Activated CD4-positive, alpha-beta memory T cell treated with anti-CD3 and anti-CD28 coated beads, Interleukin-2, amount 10 ng/mL, durations not matched to agents 7 days and 5 days (primary cell): ENCODE measurements at places on chromosomes 7 and 10. TPM values are rescaled to one million over a fixed set of nuclear protein-coding genes. Genes with fewer than 3 reads are reported as not detected.

DNA sequence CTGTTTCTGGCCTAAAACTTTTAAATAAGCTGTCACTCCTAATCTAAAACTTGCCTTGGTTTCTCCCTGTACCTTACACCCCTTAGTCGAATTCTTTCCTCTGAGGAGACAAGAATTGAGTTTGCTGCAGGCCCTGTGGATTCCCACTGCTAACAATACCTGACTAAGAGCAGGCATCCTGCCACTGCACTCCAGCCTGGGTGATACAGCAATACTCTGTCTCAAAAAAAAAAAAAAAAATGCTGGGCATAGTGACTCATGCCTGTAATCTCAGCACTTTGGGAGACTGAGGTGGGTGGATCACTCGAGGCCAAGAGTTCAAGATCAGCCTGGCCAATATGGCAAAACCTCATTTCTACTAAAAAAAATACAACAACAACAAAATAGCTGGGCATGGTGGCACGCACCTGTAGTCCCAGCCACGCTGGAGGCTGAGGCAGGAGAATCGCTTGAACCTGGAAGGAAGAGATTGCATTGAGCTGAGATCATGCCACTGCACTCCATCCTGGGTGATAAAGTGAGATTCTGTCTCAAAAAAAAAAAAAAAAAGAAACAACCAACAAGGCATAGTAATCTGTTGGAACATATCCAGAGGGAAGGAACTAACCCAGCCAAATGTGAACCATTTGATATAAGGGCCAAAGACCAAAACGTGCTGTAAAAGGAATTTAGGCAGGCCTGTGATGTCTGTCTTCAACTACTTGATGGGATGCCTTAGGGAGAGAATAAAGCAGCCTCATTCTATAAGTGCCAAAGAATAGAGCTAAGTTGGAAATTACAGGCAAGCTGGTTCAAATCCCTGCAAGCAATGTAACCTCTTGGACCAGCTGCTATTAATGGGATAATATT, 732.7 kb upstream of the AUTS2 start:
- no peaks in the 10 kb centered on the region for H3K36me3 ChIP-seq
- H3K4me3 ChIP-seq, result no peak overlapping the region
- H3K27me3 ChIP-seq, result no peaks in the 10 kb centered on the region
- H3K27ac ChIP-seq, result no peak overlapping the region
- DNase-seq, result no peak
- no peaks in the 10 kb centered on the region for H3K4me1 ChIP-seq

SEC61G gene
- 159 TPM for total RNA-seq

- peaks cover 61% of the 10 kb centered on the region for H3K27me3 ChIP-seq
- no peak overlapping the region for H3K27ac ChIP-seq
- peaks cover 29% of the 10 kb centered on the region for H3K4me1 ChIP-seq
- H3K36me3 ChIP-seq, result peaks cover 3% of the 10 kb centered on the region
- peak overlapping the region; percentile 69 for H3K4me3 ChIP-seq
These were observed 594 bp downstream of the ZNF503 start for GRCh38 chr10:75400771-75401568.

ADCY1 gene
- total RNA-seq, result 4.3 TPM

DNA sequence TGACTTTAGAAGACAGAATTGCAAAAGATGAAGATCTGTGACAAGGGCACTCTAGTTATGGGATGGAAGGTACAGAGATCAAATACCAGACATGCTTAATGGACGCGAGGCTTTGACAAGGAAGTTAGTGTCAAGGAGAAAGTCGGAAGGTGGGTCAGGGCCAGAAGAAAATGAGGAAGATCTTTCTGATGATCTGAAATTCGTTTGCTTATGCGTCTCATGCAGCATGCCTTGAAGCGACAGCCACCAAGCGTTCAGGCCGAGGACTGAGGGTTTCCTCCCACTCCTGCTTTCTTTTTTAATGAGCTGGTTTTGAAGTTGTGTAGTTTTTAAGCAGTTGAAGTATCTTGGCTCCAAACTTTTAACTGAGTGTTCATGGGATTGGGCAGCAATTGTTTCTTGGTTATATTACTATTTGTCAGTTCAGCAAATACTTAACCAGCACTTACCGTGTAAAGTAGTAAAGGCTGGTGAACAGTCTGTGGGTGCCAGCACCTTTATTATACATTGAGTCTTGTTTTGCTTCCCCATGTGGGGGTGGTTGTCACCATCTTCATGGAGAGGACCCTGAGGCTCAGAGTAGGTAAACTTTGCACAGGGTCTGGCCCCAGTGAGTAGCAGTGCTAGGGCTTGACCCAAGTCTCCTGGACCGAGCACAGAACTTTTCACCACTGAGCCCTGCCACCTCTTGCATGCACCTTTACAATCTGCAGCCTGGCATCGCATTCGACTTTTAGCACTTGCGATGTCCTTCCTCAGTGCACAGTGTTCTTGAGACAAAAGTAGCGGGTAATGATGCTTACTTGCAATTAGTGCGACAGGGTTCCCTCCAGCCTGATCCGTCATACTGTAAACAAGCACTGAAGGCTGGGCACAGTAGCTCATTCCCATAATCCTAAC, 14.3 kb upstream of the BHLHA15 start:
- no peaks in the 10 kb centered on the region for H3K27me3 ChIP-seq
- H3K4me1 ChIP-seq, result peaks cover 20% of the 10 kb centered on the region
- no peak overlapping the region for H3K27ac ChIP-seq
- H3K4me3 ChIP-seq, result no peak overlapping the region
- H3K36me3 ChIP-seq, result peaks cover 26% of the 10 kb centered on the region

DNA sequence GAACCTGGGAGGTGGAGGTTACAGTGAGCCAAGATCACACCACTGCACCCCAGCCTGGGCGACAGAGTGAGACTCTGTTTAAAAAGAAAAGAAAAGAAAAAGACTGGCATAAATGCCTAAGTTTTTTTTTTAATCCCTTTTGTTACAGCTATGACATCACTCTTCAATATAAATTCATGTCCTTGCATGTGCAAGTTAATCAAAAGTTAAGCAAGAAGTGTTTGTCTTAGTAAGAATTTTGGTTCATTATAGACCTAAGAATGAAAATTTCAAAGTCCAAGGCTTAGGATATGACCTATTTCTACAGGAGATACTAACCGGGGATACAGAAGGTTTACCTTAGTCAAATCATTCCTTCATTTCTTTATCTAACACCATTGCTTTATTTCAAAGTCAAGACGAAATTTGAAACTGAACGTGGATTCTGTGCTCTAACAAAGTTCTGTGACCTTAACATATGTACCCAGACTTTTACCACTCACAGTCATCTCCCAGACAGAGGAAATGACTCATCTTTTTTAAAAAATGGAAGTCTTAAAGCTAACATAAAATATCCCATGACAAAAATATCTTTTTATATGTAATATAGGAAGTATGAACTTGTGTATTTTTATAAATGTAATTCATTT, 29.3 kb upstream of the ITGB8 start:
- DNase-seq, result no peak
- no peaks in the 10 kb centered on the region for H3K27me3 ChIP-seq
- no peak overlapping the region for H3K4me3 ChIP-seq
- peaks cover 2% of the 10 kb centered on the region for H3K4me1 ChIP-seq
- no peak overlapping the region for H3K27ac ChIP-seq

ANXA8 gene
- total RNA-seq, result 0.78 TPM

DNA sequence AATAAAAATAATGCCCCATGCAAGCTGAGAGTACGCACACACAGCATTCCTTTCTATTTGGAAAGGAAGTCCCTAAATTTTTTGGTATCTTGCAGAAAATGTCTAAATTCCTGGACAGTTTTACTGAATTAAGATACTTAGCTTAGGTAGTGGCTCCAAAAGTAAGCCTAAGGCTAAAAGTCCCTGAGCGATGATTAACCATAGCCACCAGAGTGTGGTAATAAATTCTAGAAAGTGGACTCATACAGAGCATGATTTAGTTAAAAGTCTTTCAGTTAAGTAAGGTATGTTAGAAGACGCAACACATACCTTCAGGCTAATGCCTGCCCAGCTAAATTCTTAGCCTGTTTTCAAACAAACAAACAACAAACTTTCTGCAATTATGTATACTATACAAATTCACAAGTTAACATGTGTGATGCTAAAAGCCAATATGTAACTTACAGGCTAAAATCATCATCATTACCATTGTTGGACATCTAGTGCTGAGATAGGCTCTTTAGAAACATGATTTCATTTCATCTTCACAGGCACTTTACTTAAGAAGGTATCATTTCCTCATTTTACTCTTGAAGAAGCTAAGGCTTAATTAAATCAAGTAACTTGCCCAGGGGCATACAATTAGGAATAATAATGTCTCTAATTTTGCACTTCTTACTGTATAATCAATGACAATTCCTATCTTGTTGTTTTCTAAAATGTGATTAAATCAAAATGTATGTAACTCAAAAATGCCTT, 261.4 kb upstream of the YAE1 start:
- no peaks in the 10 kb centered on the region for H3K4me1 ChIP-seq
- H3K36me3 ChIP-seq, result no peaks in the 10 kb centered on the region
- no peaks in the 10 kb centered on the region for H3K27me3 ChIP-seq
- H3K4me3 ChIP-seq, result no peak overlapping the region

GRCh38 chr7:102198417-102198956, 88.2 kb upstream of the SH2B2 start:
- H3K4me3 ChIP-seq, result no peak overlapping the region
- H3K4me1 ChIP-seq, result no peaks in the 10 kb centered on the region
- no peak for DNase-seq
- no peaks in the 10 kb centered on the region for H3K36me3 ChIP-seq
- no peak overlapping the region for H3K27ac ChIP-seq
